ENCODE measurements at places on chromosomes 5 and 9.

DNA sequence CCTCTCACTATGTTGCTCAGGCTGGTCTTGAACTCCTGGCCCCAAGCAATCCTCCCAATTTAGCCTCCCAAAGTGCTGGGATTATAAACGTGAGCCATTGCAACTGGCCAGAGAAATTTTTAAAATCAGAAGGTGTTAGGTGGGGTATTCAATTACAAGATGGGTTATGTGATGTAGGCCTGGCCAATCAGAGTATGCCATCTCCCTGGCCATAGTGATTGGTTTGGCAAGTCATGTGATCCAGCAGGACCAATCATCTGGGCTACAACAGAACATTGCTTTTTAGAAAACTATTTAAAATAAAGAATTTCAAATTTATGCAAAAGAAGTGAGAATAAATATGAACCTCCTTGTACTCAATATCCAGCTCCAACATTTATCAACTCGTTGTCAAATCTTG, 22.4 kb downstream of the NMRK1 start:
- no peak for DNase-seq

- DNase-seq = no peak
Measured at GRCh38 chr5:81314581-81314980, 13.2 kb downstream of the ZCCHC9 start.

DNA sequence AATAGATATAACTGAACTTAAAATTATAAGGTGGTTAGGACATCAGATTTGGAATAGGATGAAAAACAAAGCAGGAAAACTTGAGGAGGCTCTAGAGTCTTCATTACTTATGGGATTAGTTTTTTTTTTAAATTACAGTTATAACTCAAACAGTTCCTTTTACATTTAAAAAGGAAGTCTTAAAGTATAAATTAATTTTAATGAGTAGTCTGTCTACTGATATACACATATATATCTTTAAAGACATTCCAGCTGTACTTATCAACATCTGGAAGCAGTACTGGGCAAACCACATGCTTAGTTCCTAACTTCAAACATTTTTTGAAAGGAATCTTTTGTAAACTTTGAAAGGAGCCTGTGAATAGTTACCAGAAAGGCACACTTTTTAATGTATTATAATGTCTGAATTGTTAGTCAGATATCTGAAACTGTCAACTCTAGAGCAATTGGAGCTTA, 6.0 kb downstream of the ACTBL2 start:
- no peak for DNase-seq

DNA sequence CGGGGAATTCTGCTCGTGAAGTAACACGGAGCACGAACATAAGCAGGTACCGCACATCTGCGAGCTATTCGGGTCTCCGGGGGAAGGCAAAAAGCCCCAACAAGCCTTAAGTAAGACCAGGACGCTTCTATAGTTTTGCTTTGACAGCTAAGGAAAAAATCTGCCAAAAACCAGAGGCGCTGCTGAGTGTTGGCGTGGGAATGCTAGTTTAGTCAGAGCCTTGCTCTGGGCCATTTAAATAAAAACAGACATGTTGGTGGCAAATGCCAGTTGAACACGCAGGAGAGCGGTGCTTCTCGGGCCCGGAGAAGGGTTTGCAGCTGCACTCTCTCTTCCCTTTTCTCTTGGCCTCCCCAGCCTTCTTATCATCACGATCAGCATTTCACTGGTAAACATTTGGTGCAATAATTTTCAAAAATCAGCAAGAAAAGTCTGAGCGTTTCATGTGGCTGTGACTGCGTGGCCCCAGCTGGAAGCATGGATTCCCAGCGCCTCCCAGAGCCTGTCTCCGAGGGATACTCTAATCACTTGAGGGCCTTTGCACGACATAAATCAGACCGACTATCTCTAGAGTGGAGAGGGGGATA, 6.4 kb upstream of the NOTCH1 start:
- DNase-seq = no peak

DNA sequence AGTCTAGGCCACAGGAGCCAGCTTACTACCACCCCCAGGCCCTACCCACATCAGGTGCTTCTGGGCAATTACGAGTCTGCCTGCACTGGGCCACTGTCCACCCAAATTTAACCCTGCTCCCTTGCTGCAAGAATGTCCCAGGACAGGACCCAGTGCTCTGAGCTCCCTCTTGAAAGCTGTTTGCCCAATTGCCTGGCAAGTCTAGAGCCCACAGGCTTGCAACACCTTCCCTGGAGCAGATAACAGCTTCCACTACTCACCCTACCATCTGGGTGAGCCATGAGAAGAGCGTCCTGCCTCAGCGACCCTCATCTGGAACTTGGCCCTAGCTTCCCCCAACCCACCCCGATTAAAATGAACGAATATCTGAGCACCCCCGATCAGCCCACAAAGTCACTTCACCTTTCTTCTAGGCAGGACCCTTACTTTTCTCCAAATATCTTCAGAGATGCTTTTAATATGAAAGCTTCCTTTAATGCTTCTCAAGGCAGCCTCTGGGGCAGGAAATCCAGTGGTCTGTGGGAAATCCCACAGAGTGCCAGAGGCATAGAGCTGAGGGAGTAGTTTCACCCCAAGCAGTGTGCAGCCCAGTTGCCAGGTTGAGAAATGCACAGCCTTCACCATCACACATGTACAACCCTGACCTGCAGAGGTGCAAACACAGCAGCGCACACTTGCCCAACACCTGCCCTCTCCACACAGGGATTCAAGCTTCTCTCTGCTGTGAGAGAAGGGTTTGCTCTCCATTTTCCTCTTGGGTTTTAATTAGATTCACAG, 10.6 kb downstream of the ACSL6 start:
- no peak for DNase-seq

DNA sequence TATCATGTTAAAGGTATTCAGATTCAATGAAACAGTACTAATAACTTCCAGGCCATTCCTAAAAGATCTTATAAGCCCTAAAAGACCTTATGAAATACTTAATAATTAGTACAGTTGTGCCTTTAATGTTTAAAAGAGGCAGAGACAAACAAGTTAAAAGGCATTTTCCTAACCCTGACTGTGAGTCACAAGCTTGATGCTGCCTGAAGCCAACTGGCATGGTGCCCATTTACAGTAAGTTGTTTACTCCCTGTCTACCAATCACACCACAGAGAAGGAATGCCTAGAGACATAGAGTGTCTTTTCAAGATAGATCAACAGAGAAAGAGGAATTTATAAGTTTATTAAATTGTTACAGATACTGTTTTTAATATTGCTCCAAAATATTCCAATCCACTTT, 47.8 kb downstream of the NR3C1 start:
- DNase-seq = no peak

DNA sequence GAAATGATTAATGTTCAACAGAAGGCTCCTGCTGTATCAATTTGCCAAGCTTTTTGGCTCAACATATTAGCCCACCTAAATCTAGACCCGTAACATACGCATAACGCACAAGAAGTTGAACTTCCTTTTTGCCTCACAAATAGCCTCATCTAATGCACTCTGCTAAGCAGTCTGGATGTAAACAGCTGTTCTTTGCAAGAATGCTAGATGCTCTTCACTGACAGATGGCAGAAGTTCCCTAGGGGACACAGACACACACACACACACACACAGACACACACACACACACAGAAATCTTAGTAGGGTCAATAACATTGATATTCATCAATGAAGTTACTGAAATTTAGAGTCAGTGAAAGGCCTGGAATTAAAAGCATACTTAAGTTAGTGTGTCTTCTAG, 13.2 kb upstream of the PCA3 start:
- no peak for DNase-seq

DNA sequence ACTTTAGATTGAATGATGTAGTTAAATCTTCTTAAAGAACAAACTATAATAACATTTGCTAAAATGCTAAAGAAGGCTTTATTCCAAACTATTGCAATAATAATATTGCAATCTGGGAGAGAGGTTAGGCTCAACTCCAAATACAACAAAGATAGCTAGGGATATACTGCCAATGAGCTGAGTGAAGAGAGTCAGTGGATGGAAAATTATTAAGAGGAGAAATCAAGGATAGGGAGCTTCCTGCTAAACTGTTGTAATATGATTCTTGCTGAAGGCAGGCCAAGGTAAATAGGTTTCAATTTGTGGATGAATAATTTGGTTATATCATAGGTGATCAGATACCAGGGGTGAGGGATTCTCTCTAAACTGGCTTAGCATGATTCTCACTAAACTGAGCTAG, 1651.5 kb downstream of the EFNA5 start:
- DNase-seq = no peak

GRCh38 chr9:3525096-3525835, 535 bp downstream of the RFX3 start:
- DNase-seq = no peak

DNA sequence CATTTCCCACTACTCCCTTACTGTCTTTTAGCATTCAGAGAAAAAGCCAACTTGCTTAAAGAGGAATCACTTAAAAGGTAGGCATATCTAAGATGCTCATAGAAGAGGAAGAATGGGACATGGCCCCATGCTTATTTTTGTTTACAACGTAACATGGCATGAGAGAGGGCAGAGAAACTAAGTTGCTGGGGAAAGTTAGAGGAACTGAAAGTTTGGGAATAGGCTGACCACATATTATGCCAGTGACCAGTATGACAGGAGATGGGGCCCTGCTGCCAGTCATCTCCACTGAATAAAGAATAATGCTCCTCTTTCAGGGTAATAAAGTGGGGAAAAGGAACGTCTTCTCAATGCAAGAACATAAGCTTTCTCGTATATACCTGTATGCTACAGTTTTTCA, 1.9 kb downstream of the PLPP6 start:
- no peak for DNase-seq

DNA sequence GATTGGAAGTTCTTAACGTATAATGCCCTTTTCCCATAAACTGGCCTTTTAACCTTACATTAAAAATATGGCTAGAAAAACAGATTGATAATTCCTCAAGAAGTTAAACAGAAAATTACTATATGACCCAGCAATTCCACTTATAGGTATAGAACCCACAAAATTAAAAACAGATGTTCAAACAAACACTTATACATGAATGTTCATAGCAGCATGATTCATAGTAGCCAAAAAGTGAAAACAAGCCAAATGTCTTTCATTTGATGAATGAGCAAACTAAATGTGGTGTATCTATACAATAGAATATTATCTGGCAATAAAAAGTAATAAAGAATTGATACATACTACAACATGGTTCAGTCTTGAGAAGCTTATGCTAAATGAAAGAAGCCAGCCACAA, 35.5 kb downstream of the POU5F2 start:
- no peak for DNase-seq

GRCh38 chr5:96253140-96253539, 179.9 kb downstream of the PCSK1 start:
- no peak for DNase-seq

DNA sequence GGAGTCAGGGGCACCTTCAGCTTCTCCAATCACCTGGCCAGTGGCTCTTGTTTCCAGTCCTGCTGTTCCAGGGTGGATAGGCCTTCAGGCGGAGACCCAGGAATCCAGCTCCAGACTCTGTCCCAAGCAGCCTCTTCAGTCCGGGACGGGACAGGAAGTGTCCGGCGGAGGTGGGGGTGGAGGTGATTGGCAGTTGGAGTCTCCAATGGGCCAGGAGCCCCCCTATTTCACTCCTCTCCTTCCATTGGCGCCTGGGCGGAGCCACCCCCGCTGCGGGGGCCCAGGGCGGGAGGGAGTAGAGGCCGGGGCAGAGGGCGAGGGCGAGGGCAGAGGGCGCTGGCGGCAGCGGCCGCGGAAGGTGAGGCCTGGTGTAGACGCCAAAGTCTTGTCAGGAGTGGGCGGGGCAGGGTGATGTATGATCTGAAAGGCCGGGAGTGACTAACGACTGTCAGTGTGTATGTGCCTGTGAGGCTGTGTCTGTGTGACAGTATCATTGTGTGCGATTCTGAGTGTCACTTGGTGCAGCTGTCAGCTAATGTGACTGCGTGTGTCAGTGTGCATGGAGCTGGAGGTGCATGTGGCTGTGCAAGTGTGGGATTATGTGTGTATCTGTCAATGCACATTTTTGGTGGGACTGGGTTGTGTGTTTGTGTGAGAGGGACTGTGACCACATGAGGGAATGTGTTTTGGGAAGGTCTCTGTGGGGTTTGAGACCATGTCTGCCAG, at the start of gene IL11RA:
TSS of gene IL11RA (plus strand) at position 310 of the 726 bp plus-strand sequence. CDS start 3,033 bp downstream, outside the sequence.
- DNase-seq = no peak

- DNase-seq = no peak
Measured at GRCh38 chr5:140213370-140213983, 38.5 kb downstream of the CYSTM1 start.

DNA sequence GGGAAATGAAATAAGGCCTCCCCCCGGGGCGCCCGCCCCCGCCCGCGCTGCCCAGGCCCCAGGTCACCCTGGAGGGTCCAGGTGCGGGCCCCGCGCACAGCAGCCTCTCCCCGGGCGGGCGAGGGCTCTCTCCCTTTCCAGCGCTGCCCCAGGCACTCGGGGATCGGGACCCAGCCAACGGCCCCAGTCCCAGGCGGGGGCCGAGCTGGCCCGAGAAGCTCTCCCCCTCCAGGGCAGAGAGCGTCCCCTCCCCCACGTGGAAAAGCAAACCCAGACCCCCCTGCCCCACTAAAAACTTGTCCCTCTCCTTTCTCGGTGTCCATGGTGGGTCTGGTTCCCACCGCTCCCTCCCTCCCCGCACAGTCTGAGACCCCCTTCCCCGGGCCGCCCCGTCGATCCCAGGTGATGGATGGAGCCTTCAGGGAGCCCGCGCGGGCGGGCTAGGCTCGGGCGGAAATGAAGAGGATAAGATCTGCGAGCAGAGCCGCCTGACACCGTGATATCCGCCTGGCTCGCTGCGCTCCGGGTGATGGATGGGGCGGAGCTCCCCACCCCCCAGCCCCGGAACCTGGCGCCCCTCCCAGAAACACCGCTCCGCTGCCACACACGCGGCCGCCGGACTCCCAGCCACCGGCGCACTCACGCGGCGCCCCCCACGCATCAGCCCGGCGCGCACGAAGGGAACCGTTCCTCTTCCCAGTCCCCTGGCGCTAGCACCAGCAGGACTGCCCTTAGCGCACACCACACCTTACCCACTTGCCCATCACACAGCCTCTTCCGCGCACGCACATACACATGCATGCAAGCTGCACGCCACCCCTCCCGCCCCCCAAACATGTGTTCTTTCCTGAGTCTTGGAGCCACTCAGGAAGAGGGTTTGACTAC, 81.7 kb upstream of the ZBTB43 start:
- no peak for DNase-seq

DNA sequence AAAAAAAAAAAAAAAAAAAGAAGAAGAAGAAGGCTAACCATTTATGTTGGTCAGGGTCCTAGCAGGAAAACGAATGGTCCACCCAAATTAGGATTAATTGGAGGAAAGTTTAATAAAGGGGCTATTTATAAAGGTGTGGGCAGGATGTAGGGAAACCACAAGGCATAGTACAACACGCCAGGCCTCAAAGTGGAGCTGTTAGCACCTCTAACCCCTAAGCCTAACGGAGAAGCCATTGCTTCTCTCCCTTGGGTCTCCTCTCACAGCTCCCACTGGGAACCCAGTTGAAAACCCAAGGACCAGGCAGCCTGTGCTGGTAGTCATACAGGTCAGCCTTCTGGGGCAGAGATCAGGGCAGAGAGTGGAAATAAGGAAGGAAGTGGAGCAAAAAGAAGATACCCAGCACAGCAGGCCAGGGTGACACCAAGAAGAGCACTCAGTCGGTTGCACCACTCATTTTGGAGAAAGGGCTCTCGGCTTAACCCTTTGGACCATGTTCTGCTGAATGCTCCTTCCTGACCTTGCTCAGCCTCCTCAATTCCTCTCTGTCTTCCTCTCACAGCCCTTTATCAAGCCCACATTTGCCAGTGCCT, 8.8 kb upstream of the GLIPR2 start:
- no peak for DNase-seq

GRCh38 chr5:136011414-136012001, 17.3 kb upstream of the TGFBI start:
- no peak for DNase-seq

- no peak for DNase-seq
Measured at GRCh38 chr9:131092548-131093440, 3.5 kb upstream of the AIF1L start.

GRCh38 chr5:173707392-173707791, 90.9 kb upstream of the BOD1 start:
- no peak for DNase-seq

Data from NCI-H187 (cell line).